ENCODE measurements at places on chromosomes 3 and 15. TPM values are rescaled to one million over a fixed set of nuclear protein-coding genes. Genes with fewer than 3 reads are reported as not detected.

DNA sequence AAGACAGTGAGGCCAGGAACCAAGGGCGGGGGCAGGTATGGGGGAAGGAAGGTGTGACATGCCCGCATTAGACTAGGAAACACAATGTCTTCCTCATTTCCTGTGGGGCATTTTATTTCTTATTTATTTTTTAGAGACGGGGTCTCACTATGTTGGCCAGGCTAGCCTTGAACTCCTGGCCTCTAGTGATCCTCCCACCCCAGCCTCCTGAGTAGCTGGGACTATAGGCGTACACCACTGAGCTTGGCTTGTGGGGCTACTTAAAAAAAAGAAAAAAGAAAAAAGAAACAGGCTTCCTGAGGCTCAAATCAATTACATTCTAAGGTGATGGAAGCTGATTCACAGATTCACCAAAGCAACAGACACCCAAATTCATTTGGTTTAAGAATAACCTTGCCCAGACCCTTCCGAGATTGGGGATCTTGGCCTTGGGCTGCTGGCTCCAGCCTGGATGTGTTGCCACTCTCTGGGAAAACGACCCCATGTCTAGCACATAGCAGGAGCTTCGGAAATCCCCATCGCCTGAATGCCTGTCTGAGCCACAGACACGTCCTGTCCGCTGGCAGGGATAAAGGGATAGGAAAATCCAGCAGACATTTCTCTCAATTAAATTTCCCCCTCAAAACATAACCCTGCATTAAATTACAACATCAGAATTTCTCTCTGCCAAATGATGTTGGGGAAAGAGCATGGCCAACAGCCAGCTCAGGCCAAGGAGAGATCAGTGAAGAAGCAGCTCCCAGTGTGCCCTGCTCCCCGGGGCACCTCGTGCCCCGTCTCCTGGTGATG, 13.0 kb downstream of the CPN2 start:
- no peaks in the 10 kb centered on the region for H3K4me1 ChIP-seq
- H3K4me3 ChIP-seq, result no peak overlapping the region
- no peak for DNase-seq
- no peak overlapping the region for H3K27ac ChIP-seq
- H3K36me3 ChIP-seq, result no peaks in the 10 kb centered on the region
- H3K27me3 ChIP-seq, result no peaks in the 10 kb centered on the region

CLEC3B gene
- total RNA-seq, result not detected

- no peak overlapping the region for H3K4me3 ChIP-seq
- H3K36me3 ChIP-seq, result no peaks in the 10 kb centered on the region
- no peak overlapping the region for H3K27ac ChIP-seq
- H3K4me1 ChIP-seq, result no peaks in the 10 kb centered on the region
Observed at GRCh38 chr3:164604687-164605086, 473.6 kb downstream of the SI start.

- peaks cover 31% of the 10 kb centered on the region for H3K4me1 ChIP-seq
- no peaks in the 10 kb centered on the region for H3K27me3 ChIP-seq
- peaks cover 23% of the 10 kb centered on the region for H3K36me3 ChIP-seq
- DNase-seq, result no peak
- H3K4me3 ChIP-seq, result peak overlapping the region; percentile 41
Observed at GRCh38 chr3:133572158-133573053, 1.1 kb upstream of the CDV3 start.
